ENCODE measurements at places on chromosomes 5 and 9. TPM values are rescaled to one million over a fixed set of nuclear protein-coding genes. Genes with fewer than 3 reads are reported as not detected.

GRCh38 chr5:163813900-163814299 lies 308.5 kb downstream of the MAT2B start:
- DNase-seq, result no peak

- DNase-seq, result no peak
Measured at GRCh38 chr9:107172979-107173347, 110.1 kb upstream of the RAD23B start.

DNA sequence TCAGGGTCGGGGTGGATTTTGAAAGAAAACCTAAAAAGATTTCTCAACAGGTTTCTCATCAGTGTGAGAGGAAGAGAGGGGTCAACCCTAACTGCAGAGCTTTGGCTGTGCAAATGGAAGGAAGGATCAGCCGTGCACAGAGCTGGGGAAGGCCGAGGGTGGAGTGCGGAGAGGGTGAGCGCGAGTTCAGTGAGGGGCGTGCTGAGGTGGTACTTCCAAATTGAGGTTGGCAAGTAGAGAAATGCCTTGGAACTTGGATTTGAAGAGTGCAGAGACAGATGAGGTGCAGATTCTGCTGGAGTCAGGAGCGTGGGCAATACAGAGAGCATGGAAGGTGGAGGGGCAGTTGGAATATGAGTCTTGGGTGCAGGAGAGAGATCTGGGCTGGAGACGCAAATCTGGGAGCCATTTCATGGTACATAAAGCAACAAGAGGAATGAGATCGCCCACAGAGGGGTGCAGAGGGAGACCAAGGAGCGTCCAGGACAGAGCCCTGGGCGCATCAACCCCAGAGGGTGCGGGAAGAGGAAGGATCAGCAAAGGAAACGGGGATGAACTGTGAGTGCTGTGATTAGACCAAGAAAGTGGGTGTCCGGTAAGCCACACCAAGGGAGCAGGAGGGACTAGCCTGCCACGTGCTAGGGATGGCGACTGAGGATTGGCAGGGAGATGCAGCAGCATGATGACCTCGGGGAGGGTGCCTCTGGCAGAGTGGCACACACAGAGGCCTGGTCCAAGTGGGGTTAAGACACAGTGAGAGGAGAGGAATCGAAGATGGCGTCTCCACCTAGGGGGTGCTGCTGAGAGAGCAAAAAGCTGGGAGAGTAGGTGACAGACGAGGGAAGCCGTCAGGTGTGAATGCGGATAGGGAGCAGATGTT lies 105.8 kb downstream of the ADAMTS2 start:
- DNase-seq, result no peak

GRCh38 chr9:121826711-121827110 lies 175.3 kb downstream of the DAB2IP start:
- no peak for DNase-seq

The EQTN gene
- not detected for total RNA-seq

DNA sequence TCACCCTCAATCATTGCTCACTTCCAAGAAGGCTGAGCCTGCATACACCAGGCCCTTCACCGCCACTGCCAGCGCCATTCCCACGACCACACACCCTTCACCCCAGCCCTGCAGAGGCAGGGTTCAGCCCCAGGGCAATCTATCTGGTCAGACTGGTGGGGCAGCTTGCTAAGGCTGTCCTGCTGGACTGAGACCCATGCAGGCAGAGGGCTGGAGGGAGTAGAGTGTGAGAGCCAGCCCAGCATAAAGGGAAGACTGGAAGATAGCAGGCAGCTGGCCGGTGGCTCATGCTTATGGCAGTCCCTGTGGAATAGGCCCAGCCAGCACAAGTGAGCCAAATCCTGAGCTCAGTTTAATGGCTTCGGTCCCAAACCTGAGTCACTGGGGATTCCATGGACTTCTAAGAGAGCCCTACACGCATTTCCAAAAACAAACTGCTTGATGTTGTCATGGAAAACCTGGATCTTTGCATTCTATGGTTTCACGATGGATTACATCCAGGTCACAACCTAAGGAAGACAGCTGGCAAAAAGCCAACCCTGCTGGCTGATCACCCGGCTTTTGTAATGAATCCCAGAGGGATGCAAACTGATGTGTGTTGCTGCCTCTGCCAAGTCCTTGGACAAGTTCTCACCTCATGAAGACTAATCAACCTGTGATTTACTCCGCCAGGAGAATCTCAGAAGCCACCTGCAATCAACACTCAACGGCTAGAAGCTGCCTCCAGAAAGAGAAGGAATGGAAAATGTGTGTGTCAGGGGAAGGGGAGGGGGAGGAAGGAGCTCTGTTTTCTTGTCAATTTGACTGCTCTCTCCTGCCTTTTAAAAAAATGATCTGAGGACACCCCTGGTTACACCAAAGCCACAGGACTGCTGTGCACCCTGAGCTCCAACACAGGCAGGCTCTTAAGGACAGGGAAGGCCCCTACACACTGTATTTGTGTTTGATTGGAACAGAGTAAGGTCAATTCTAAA lies 143.6 kb downstream of the LHFPL2 start:
- DNase-seq, result peak; percentile 100

- DNase-seq, result no peak
Measured at GRCh38 chr5:160956051-160956450, 104.0 kb upstream of the ATP10B start.

The RNF208 gene
- 0.45 TPM for total RNA-seq

DNA sequence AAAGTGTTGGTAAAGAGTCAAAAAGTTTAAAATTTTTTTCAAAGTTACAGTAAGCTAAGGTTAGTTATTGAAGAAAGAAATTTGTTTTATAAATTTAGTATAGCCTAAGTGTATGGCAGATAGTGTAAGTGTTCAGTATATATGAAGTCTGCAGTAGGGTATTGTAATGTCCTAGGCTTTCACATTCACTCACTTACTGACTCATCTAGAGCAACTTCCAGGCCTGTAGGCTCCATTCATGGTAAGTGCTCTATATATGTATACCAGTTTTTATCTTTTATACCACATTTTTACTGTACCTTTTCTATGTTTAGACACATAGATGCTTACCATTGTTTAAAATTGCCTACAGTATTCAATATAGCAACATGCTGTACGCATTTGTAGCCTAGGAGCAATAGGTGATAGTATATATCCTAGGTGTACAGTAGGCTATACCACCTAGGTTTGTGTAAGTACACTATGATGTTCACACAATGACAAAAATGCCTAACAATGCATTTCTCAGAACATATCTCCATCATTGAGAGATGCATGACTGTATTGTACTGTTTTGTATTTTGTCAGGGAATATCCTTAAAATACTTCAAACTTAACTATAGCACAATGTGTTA lies 38.5 kb downstream of the CYSTM1 start:
- no peak for DNase-seq

GRCh38 chr5:12460493-12461261 lies 556.4 kb upstream of the CTNND2 start:
- DNase-seq, result no peak

The GLDC gene
- 0.65 TPM for total RNA-seq

DNA sequence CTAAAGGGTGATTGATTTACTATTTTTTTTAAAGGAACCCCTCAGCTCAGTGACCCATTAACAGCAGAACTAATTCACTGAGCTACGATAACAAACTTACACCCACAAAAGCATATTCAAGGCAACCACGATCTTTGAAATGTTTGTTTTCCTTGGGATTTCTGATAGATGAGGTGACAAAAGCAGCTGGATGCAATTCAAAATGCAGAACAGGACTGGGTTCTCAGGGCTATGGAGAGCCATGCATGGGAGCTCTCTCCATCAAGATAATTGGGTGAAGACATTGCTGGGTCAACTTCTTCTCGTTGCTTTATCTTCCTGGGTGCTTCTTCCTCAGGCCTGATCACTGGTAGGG lies 60.1 kb downstream of the PAPPA start:
- DNase-seq, result no peak

DNA sequence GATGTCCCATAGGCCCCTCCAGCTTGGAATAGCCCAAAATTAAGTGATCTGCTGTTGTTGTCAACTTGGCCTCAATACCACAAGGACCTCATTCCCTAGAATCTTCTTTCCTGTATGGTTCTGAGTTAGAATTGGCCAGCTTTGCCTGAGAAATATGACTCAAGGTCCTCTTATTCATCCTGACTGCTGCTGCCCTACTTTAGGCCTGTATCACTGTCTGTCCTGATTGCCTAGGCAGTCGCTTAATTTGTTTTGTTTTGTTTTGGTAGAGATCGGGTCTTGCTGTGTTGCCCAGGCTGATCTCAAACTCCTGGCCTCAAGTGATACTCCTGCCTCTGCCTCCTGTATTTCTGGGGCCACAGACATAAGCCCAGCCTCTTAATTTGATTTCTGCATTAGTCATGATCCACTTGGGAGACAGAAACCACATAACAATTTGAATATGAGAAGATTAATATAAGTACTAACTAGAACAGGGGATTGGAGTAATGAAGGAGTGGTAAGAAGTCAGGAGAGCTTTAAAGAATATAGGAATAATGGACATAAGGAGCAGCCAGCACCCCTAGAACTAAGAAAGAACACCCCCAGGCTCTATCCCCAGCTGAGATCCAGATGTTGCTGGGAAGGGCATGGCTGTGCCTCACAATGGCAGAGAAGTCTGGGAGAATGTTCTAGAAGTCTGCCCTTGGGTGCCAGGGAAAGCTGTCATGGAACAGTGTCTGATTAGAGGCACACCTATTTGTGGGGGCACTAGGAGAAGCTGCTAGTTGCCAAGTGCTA lies 4.6 kb downstream of the TEX53 start:
- DNase-seq, result peak; percentile 40

DNA sequence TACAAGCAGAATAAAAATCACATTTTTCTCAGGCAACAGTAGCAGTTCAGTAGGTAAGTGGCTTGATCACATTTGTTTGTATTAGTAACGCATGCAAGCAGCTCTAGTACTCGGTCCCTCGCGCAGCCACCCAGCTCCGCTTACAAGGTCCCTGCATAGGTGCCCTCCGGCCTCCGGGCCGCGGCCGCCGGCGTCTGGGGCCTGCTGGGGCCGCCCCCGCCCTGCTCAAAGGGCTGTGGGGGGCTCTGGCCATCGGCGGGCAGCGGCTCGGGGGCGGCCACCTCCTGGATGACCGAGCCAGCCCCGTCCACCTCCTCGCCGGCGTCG lies 50.2 kb upstream of the UBAC1 start:
- no peak for DNase-seq

DNA sequence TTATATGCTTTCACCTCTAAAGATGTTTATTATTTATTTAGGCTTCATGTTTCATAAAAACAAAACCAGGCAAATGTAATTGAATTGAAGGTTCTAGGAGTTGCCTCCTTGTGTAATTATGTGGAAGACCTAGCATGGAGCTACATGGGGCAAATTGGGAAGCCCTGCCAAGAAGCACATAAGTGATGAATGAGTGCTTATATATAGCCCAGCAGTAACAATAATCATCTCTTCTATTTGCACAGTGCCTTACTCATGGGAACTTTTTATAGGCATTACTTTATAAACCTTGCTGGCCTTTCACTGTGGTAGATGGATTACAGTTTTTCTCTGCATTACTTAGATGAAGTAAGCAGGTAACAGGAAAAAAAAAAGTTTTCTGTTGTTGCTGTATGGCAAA lies 40.0 kb upstream of the GRAMD2B start:
- DNase-seq, result peak; percentile 47

The ANKRD18A gene
- total RNA-seq, result 0.09 TPM

DNA sequence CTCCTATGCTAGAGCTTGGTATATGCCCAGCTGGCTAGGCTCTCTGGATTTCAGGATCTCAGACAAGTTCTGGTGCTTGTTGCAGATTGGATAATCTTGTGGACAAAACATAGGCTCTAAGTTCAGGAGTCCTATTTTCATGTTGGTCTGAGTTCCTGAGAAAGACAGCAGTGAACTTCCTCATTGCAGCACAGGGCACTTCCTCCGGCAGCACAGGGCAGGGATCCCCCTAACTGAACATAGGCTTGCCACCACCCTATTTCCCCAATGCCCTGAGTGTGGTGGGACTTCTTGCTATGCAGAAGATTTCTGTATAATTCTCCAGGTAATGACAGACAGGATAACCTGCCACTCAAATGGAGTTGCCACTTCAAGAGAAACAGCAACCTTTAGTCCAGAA lies 220.1 kb downstream of the PIK3R1 start:
- DNase-seq, result no peak

The AQP7 gene
- total RNA-seq, result 0.09 TPM

DNA sequence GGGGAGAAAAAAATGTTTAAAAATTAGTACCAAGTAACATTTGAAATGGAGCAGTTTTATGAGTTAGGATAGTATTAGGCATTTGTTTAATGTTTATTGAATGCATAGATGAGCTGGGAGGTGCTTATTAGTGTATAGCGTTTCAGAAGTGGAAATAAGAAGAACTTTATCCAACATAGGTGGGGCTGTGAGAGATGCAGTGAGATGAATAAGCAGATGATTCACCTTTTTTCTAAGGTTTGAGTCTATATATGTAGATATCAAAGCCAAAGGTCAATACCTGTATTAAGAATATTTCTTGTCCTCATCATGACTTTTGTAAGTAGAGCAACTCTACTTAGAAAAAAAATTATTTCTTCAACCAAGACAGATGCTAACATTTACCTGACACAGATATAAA lies 54.6 kb upstream of the POU4F3 start:
- DNase-seq, result no peak

DNA sequence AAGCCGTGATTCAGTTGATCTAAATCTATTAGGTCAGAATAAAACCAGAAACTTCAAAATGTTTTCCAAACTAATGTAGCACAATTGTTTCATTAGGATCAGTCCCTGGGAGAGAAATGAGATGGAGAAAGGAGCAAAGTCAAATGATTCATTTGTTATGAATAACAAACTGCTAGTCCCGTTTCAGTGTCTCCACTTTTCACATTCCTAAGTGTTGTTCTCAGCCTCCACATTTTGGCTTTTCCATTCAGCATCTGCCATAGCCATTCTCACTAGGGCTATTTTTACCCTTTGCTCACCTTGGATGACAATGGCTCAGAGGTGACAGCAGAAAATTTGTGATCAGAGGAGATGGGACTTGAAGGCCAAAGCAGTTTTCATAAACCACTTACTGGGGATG lies 314.1 kb upstream of the KIF2A start:
- DNase-seq, result no peak

- DNase-seq, result no peak
Measured at GRCh38 chr9:14071484-14071883, 242.5 kb downstream of the NFIB start.

GRCh38 chr9:84153885-84154284 lies 173.3 kb downstream of the RMI1 start:
- DNase-seq, result peak; percentile 72

The SNX24 gene
- total RNA-seq, result 16.8 TPM

DNA sequence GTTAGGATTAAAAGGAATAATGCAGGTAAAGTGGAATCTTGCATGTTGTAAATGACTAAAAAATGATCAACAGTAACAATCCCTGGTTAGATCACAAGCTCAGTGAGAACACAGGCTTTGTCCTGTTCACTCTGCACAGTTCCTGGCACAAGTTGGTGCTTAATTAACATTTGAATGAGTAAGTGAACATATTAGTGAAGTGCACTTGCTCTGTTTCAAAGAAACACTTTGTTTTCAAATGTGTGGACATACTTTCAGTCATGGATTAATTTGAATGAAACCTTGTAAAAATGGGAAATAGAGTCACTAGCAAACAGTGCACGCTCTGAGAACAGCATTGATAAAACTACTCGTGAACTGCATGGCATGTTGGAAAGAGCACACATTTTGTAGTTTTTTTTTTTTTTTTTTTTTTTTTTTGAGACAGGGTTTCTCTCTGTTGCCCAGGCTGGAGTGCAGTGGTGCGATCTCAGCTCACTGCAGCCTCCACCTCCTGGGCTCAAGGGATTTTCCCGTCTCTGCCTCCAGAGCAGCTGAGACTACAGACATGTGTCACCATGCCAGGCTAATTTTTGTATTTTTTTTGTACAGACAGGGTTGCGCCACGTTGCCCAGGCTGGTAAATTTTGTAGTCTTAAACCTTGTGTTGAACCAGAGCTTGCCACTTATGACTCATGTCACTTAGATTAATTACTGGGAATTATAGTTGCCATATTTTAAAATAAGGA lies 159.9 kb downstream of the LURAP1L start:
- DNase-seq, result no peak

- DNase-seq, result no peak
Measured at GRCh38 chr5:37830348-37830747, 9.5 kb downstream of the GDNF start.

Data from fibroblast of the aortic adventitia (primary cell).